ENCODE measurements at places on chromosomes 1 and 21. TPM values are rescaled to one million over a fixed set of nuclear protein-coding genes. Genes with fewer than 3 reads are reported as not detected.
A peak's percentile ranks its signal among the peaks of the same experiment; 100 is the strongest.

GRCh38 chr1:244011786-244012185 lies 39.3 kb upstream of the ZBTB18 start:
- DNase-seq, result peak; percentile 48
- no peaks in the 10 kb centered on the region for H3K4me1 ChIP-seq
- no peak overlapping the region for H3K4me3 ChIP-seq

DNA sequence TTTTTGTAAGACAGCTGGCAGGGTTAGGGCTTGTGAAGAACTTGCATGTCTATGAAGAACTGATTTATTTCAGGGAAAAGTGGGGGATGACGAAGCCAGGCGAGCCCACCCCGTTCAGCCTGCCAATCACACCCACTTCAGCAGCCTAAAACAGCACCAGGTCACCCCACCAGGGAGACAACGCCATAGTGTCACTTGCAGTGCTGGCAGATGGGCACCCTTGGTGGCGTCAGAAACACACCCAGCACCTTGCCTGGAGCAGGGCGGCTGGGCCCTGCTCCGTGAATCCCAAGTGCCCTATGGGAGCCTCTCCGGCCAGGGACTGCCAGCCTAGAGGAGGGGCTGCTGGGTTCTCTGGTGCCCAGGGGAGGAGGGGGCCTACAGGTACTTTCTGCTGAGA lies 5.0 kb upstream of the NADK start:
- no peaks in the 10 kb centered on the region for H3K27me3 ChIP-seq
- peak; percentile 64 for DNase-seq
- H3K4me1 ChIP-seq, result peaks cover 13% of the 10 kb centered on the region
- H3K27ac ChIP-seq, result peak overlapping the region; percentile 42
- peaks cover 39% of the 10 kb centered on the region for H3K36me3 ChIP-seq

GRCh38 chr1:175630076-175630475 lies 113.3 kb downstream of the TNR start:
- H3K27ac ChIP-seq, result no peak overlapping the region
- no peaks in the 10 kb centered on the region for H3K36me3 ChIP-seq
- H3K4me3 ChIP-seq, result no peak overlapping the region
- H3K27me3 ChIP-seq, result no peaks in the 10 kb centered on the region

- DNase-seq, result no peak
- no peak overlapping the region for H3K27ac ChIP-seq
- no peaks in the 10 kb centered on the region for H3K4me1 ChIP-seq
- H3K36me3 ChIP-seq, result no peaks in the 10 kb centered on the region
- peak overlapping the region; percentile 12 for H3K4me3 ChIP-seq
Measured at GRCh38 chr1:198122693-198123092, 34.1 kb upstream of the NEK7 start.

DNA sequence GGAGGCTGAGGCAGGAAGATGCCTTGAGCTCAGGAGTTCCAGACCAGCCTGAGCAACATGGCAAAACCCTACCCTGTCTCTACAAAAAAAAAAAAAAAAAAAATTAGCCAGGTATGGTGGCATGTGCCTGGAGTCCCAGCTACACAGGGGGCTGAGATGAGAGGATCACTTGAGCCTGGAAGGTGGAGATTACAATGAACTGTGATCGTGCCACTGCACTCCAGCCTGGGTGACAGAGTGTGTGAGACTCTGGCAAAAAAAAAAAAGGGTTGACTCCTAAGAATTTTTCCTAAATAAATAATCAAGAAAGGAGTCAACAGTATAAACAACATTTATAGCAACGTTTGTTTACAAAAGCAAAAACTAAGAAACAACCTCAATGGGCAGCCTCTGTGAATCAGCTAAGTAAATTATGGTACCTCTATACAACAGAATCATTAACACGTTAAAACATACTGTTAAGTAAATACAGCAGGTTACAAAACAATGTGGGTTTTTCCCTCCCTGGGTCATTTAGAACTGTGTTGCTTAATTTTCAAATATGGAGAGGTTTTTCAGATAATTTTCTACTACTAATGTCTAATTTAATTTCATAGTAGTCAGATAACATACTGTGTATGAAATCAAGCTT lies 56.8 kb downstream of the SLC30A10 start:
- H3K27ac ChIP-seq, result no peak overlapping the region
- no peak overlapping the region for H3K4me3 ChIP-seq
- peak; percentile 44 for DNase-seq
- no peaks in the 10 kb centered on the region for H3K27me3 ChIP-seq
- no peaks in the 10 kb centered on the region for H3K36me3 ChIP-seq
- H3K4me1 ChIP-seq, result no peaks in the 10 kb centered on the region

DNA sequence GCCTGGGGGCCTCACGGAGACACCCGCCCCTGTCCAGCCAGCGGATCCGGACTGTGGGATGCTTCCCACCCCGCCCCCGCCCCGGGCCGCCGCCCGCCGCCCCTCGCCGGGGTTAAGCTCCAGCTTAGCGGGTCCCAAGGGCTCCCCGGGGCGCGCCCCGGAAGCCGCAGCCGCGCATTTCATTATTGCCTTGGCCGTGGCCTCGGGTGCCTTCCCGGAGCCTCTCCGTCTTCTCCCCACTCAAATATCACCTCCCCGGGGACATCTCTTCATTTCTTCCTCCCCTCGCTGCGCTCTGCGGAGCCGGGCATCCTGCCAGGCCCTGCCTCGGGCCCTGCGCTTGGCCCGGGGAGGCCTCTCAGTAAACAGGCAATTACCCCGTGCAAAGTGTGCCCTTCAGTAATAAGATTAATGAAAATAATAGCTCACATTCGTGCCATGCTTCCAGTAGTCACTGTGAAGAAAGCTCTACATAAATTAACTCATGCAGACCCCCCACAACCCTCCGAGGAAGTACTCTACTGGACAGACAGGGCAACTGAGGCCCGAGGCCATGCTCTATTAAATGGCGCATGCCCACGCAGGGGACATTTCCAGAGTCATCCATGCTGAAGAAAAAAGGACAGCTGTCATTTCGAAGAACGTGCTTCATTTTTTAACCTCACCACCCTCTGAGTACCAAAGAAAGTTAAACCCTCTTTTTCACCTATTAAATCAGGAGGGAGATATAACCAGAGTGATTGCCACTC lies 49.9 kb upstream of the LAPTM5 start:
- no peak overlapping the region for H3K27ac ChIP-seq
- H3K27me3 ChIP-seq, result peaks cover 20% of the 10 kb centered on the region
- H3K4me1 ChIP-seq, result peaks cover 6% of the 10 kb centered on the region
- H3K4me3 ChIP-seq, result no peak overlapping the region
- DNase-seq, result no peak

- DNase-seq, result peak; percentile 70
- H3K4me1 ChIP-seq, result peaks cover 4% of the 10 kb centered on the region
- no peaks in the 10 kb centered on the region for H3K36me3 ChIP-seq
- H3K4me3 ChIP-seq, result no peak overlapping the region
Measured at GRCh38 chr1:3391711-3392110, 62.8 kb upstream of the ARHGEF16 start.

GRCh38 chr21:45592626-45593134 lies 50.4 kb upstream of the SLC19A1 start:
- H3K36me3 ChIP-seq, result no peaks in the 10 kb centered on the region
- no peak overlapping the region for H3K27ac ChIP-seq
- H3K27me3 ChIP-seq, result peaks cover 25% of the 10 kb centered on the region
- H3K4me3 ChIP-seq, result no peak overlapping the region
- no peak for DNase-seq

- no peak overlapping the region for H3K27ac ChIP-seq
- H3K27me3 ChIP-seq, result no peaks in the 10 kb centered on the region
- H3K36me3 ChIP-seq, result no peaks in the 10 kb centered on the region
- H3K4me3 ChIP-seq, result no peak overlapping the region
Measured at GRCh38 chr1:158121604-158122254, 59.0 kb upstream of the CD1D start.

- no peak for DNase-seq
- H3K27me3 ChIP-seq, result no peaks in the 10 kb centered on the region
- no peak overlapping the region for H3K27ac ChIP-seq
- H3K36me3 ChIP-seq, result peaks cover 5% of the 10 kb centered on the region
- H3K4me3 ChIP-seq, result no peak overlapping the region
- H3K4me1 ChIP-seq, result no peaks in the 10 kb centered on the region
Measured at GRCh38 chr1:116586741-116587143, 15.9 kb upstream of the CD58 start.

DNA sequence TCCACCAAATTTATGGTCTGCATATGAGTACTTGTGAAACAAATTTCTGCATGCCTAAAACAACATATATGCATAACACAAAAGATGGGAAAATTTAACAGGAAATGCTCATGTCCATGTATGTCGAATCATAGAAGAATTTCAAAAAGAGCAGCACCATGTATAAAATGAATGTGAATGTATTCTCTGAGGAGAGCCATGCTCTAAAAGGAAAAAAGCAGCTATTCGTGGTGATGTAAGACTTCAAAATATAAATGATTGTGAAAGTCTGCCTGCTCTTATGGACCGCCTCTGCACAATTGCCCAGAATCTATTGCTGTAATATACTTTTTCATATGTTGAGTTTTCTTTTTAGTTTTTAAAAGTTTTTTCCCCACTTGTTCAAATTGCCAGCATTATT lies 66.8 kb downstream of the EPB41 start:
- H3K4me3 ChIP-seq, result no peak overlapping the region
- no peaks in the 10 kb centered on the region for H3K4me1 ChIP-seq
- H3K27ac ChIP-seq, result no peak overlapping the region
- no peak for DNase-seq
- no peaks in the 10 kb centered on the region for H3K36me3 ChIP-seq
- no peaks in the 10 kb centered on the region for H3K27me3 ChIP-seq

DNA sequence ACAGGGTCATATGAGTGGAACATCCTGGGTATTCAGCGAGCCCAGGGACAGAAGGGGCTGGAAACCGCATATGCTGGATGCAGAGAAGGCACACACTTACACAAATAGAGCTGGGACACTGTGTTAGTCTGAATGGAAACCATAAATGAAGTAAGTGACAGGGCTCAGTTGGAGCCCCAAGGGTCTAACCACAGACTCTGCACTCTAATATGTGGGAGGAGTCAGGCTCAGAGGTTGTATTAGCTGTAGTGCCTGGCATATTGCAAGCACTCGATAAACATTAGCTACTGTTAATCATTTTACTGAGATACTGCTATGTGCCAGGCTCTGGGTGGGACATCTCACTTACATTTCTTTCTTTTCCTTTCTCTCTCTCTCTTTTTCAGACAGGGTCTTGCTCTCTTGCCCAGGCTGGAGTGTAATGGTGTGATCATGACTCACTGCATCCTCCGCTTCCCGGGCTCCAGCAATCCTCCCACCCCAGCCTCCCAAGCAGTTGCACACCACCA lies 6.5 kb upstream of the OLIG1 start:
- DNase-seq, result no peak
- no peaks in the 10 kb centered on the region for H3K36me3 ChIP-seq
- no peak overlapping the region for H3K27ac ChIP-seq
- H3K4me3 ChIP-seq, result no peak overlapping the region

DNA sequence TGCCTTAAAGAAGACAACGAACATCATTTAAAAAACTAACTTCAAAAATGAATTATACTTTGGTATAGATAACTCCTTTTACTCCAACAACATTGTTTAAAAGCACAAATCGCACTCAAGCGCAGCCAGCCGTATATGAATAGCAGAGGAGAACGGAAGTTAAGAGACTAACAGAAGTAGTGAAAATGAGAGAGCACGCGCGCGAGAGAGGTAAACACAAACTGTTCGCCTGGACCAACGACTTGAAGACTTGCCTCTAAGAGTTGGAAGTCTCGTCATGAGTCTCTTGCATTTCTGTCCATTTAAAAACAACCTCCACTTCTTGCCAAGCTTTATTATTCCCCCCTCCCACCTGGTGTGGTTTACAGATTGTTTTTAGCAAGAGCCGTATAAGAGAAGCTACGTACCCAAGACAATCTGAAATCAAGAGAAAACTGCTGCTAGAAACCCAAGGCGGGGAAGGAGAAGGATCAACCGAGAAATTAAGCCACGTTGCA lies 479 bp downstream of the SELENOF start:
- peak; percentile 60 for DNase-seq
- peaks cover 2% of the 10 kb centered on the region for H3K4me1 ChIP-seq
- H3K27ac ChIP-seq, result peak overlapping the region; percentile 99
- peak overlapping the region; percentile 96 for H3K4me3 ChIP-seq

DNA sequence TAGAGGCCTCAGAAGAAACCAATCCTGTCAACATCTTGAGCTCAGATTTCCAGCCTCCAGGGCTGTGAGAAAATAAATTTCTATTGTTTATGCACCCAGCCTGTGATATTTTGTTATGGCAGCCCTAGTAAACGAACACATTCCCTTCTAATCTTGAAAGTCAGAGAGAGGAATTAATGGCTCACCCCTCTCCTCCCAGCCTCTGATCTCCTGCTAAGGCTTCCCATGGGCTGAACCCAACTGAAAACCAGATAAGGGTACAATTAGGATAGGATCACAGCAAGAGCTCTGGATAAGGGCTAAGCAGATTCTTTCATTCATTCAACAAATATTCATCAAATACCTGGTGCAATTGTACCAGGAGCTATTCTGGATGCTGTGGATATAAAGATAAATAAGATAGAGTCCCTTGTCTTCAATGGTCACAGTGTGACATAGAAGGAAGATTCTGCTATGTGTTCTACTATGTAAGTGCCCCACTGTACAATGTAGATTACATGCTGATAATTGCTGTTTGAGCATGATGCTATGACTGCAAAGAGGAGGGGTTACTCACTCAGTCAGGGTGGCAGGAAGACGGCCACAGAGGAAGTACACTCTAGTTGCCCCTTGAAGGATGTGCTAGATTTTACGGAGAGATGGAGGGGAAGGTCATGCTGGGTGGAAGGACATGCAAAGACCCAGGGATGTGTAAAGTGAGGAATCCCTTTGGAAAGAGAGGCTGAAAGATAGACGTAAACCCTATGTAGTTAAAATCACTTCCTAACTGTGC lies 203.3 kb upstream of the JUN start:
- no peak overlapping the region for H3K4me3 ChIP-seq
- H3K27me3 ChIP-seq, result peaks cover 38% of the 10 kb centered on the region
- peak; percentile 60 for DNase-seq
- H3K36me3 ChIP-seq, result no peaks in the 10 kb centered on the region
- peaks cover 16% of the 10 kb centered on the region for H3K4me1 ChIP-seq

DNA sequence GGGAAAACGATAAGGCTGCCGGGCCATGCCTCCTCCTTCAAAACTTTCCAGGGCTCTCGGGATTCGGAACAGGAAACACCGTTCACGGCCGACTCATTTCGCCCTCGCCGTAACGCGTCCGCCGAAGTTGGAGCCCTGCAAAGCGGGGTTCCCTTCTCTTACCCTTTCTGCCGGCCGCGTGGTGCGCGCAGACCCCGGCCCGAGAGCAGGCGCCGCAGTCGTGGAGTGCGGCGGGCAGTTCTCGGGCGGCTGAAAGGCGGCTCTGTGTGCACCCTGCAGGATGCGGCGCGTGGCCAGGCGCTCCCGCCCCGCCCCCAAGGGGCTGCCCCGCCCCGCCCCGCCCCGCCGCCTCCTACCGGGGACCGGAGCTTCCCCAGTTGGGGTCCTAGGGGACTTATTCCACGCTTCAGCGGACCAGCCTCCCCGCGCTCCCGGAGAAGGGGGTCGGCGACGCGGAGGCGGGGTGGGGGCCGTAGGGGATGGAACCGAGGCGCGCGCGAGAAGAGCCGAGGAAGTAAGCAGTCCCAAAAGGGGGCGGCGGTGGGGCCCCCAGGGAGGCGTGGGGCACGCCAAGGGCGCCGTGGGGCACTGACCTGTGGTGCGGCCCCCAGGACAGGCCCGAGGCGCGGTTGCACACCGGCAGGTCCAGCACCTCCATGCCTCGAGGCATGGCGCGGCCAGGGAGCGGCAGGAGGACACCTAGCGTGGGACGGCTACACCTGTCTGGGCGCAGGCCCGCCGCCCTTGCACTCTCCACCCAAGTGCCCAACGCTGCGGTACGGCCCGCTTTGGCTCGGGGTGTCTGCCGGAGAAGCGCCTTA lies at the start of gene MCOLN2:
MCOLN2 (minus strand) TSS at position 268 of the 821 bp plus-strand sequence; CDS start at position 27, 241 bp downstream.
- H3K36me3 ChIP-seq, result no peaks in the 10 kb centered on the region
- no peak within 1 kb of the TSS for H3K27ac ChIP-seq
- no peaks in the 10 kb centered on the region for H3K4me1 ChIP-seq
- peaks cover 93% of the 10 kb centered on the region for H3K27me3 ChIP-seq

Gene NUF2
- total RNA-seq, result 28.2 TPM

Gene TMEM269
- 0.66 TPM for total RNA-seq

Gene LDLRAD2
- total RNA-seq, result 0.88 TPM

Gene ZBTB8B
- 2.5 TPM for total RNA-seq

Gene SRGAP2B
- 74.2 TPM for total RNA-seq

All from endodermal cell (in vitro differentiated cells).